ENCODE measurements at places on chromosomes 12 and 14. TPM values are rescaled to one million over a fixed set of nuclear protein-coding genes. Genes with fewer than 3 reads are reported as not detected.

The SYT1 gene
- total RNA-seq, result not detected

The TSPAN8 gene
- total RNA-seq, result not detected

The ASCL4 gene
- not detected for total RNA-seq

The SPIC gene
- total RNA-seq, result not detected

The DLK1 gene
- not detected for total RNA-seq

The HOXC12 gene
- not detected for total RNA-seq

The ASB8 gene
- total RNA-seq, result 40.2 TPM

The OTUB2 gene
- 4.2 TPM for total RNA-seq

The PRIMA1 gene
- total RNA-seq, result not detected

The DCN gene
- not detected for total RNA-seq

The BIN2 gene
- 147 TPM for total RNA-seq

The ZNF384 gene
- 76.4 TPM for total RNA-seq

The AQP6 gene
- not detected for total RNA-seq

The KCNMB4 gene
- 0.40 TPM for total RNA-seq

The NAB2 gene
- total RNA-seq, result 31.1 TPM

The GLS2 gene
- total RNA-seq, result 1.4 TPM

The DIO2 gene
- not detected for total RNA-seq

Measured in activated CD8-positive, alpha-beta memory T cell treated with anti-CD3 and anti-CD28 coated beads, Interleukin-2, amount 10 ng/mL, durations not matched to agents 7 days and 5 days (primary cell).